Occipital lobe (tissue), 3 donors: ENCODE measurements at places on chromosomes 3 and 15.
A peak's percentile ranks its signal among the peaks of the same experiment; 100 is the strongest.

- peak; percentile 20 for DNase-seq
Observed at GRCh38 chr3:73637042-73637441, 12.3 kb upstream of the PDZRN3 start.

DNA sequence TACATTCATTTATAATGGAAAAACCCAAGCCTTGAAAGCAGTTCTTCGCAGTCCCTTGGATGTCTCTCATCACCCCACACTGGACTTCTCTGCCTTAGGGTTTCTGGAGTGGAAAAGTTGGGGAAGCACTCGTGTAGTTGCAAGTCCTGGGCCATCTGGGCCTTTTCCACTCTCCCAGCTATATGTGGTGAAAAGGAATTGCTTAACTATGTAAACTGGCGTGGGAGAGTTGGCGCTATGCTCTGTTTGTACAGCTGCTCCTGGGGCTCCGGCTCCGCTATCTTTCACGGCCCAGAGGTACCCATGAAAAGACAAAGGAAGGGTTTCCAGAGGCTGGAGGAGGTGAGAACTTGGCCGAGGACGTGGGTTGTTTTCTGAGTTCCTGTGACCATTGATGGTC is 81.1 kb upstream of the MYZAP start:
- no peak for DNase-seq

- no peak for DNase-seq
Observed at GRCh38 chr15:81091889-81092558, 42.0 kb upstream of the CFAP161 start.

DNA sequence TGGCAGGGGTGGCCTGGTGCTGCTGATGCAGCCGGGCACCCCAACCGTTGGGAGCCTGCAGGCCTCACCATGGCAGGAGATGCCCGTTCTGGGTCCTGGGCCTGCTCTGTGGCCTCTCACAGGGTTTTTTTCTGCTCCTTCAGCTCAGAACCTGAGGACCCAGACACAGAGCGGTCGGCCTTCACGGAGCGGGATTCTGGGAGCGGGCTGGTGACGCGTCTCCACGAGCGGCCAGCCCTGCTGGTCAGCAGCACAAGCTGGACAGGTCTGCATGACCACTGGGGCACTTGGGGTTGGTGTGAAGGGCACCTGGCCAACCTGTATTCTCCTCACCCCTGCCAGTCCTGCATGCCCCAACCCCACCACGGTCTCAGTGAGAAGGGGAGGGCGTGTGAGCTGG is 10.3 kb downstream of the ALG1L2 start:
- no peak for DNase-seq

GRCh38 chr3:10400050-10400748 is 79.3 kb upstream of the SEC13 start:
- DNase-seq, result no peak

- no peak for DNase-seq
Observed at GRCh38 chr15:101580431-101580830, 71.8 kb downstream of the TM2D3 start.

DNA sequence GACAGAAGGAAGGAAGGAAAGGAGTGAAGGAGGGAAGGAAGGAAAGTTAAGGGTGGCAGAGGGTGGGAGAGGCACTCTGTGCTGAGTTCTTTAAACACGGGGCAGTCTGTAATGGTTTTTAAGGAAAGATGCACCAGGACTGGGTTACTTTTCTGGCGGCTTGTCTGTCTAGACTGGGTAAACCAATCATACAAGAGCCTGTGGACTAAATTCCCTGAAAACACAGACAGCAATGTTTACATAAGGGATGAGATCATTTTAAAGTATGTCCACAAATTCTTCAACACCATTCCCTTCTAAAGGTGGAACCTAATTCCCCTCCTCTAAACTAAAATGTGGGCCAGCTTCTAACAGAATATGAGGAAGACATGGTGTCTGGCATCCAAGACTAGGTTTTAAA is 235.5 kb upstream of the IGF1R start:
- DNase-seq, result no peak

GRCh38 chr3:39383045-39383880 is at the start of gene SLC25A38:
Gene SLC25A38, plus strand, starts transcription at chr3:39383370. Its CDS starts 355 bp downstream, at chr3:39383725.
- no peak for DNase-seq

DNA sequence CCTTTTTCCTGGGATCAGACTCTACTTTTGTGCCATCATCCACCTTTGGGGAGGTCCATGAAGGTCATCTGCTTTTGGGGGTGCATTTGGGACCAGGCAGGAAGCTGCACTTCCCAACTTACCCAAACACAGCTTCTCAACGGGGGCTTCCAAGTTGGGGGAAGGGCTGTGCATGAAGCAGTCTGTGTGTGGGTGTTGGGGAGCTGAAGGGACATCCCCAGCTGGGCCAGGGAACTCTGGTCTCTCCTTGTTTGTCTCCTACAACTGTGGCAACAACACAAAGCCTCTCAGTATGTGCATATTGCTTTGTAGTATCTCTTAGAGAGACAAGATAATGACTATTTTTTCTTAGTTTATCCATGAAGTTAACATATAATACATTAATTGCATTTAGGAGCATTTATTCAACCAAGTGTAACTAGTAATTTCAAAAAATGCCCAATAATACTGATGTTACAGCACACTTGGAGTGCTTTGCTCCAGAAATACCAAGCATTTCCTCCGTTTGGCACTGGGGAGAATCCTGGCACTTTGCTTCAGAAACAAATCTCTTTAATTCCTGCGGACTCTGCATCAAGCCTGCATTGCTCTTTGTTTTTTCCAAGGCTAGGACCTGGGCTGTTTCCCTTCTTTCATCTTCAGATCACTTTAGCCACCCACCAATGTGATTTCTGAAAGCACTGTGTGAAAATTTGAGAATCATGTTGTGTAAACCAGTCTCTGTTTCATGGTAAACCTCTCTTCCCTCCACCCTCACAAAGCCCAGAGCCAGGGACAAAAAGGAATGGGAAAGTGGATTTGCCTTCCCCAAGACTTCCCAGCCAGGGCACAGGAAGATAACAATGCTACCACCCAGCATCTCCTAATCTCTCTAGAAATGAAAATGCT is 126.2 kb upstream of the PFN2 start:
- DNase-seq, result no peak

- DNase-seq, result no peak
Observed at GRCh38 chr3:12817343-12817710, 20.8 kb downstream of the CAND2 start.

DNA sequence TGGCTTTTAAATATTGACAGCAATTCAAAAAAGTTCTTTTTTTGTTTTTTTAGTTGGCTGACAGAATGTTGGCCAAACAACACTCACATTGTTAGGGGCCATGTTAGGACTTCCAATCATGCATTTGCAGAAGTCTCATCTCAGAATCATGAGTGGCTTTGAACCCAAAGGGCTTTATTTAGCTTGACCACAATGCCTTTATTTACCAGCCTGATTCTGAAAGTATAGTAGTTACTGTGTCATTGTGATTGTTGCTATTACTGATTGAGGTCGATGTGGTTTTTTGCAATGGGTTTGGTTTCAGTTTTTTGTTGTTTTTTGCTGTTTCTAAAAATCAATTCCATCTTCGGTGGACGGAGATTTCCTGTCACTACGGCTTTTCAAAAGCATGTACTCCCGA is 7.2 kb downstream of the GLDN start:
- DNase-seq, result no peak

- no peak for DNase-seq
Observed at GRCh38 chr3:33803894-33804526, 5.6 kb downstream of the PDCD6IP start.

GRCh38 chr15:92161039-92161670 is 232.5 kb upstream of the ST8SIA2 start:
- no peak for DNase-seq

GRCh38 chr3:127887321-127887720 is 27.7 kb upstream of the KBTBD12 start:
- DNase-seq, result no peak
